ENCODE measurements at places on chromosomes 2 and 18.

- DNase-seq: no peak
These were observed 49.5 kb downstream of the ATIC start for GRCh38 chr2:215361211-215361875.

DNA sequence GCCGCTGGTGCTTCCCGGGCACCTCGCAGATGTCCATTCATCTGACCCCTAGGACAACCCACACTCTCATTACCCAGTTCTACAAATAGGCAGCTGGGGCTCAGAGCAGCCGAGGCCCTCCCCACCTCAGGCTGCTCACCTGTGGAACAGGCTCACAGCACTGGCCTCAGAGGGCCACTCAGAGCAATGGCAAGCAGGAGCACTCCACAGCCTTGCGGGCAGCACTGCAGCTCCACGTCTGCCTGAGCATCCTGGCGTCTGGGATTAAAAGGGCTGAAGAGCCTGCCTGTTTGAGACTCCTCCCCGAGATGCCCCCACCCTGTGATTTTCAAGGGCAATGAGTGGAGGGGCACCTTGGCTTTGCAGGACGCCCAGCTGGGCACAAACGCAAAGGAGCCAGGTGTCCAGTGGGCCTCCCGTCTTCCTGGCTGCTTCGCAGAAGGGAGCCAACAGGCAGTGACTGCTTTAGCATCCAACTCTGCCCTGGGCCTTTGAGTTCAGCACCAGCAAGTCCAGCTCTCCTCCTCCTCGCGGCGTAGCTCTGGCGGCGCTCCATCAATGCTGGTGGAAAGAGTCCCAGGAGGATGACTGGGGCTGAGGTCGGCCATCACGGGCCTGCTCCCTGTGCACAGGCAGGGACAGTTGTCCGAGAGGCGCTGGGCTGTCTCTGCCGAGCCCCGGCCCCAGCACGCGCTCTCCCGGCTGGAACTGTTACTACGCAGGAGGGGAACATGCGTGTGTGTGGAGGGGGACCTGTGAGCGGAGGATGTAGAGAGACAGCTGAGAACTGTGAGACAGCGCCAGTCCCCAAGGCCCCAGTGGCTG, 297.2 kb downstream of the NDUFA10 start:
- DNase-seq: no peak

DNA sequence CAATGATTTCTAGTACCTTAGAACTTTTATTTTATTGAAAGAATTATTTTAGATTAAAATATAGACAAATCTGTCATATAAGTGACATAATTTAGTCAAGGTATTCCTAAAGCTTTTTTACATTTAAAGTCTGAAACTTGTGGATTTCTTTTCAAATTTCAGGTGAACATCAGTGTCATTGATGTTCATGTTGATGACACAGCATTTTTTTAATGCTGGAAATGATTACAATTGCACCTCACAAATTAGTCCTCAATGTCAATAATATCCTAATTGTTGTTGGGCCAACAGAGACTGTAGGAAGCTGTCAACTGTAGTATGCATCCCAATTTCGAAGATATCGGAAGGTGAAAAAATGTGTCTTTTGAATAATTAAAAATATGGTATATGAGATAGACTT, 214.4 kb upstream of the ARL4C start:
- DNase-seq: no peak

- DNase-seq: no peak
These were observed 211.2 kb downstream of the TNS1 start for GRCh38 chr2:217791551-217791950.

GRCh38 chr18:57220930-57221483, 74.1 kb downstream of the BOD1L2 start:
- DNase-seq: no peak

DNA sequence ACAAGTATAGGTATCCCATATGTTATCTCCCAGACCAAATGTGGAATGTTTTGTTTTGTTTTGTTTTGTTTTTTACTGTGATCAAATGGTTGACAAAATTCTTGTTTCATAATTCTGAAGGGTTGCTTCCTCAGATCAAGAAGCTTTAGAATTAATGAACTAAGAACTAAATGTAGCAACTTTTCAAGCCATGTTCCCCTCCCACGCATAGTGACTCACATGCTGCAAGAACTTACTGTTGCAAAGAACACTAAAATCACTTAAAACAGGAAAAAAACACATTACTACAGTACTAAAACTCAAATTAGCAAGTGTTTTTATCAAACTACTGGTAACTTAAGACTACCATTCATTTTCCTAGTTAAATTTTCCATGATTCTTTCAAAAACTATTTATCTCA, 30.6 kb downstream of the HNRNPLL start:
- peak; percentile 12 for DNase-seq

GRCh38 chr2:32357318-32358110, 691 bp downstream of the BIRC6 start:
- peak; percentile 56 for DNase-seq

DNA sequence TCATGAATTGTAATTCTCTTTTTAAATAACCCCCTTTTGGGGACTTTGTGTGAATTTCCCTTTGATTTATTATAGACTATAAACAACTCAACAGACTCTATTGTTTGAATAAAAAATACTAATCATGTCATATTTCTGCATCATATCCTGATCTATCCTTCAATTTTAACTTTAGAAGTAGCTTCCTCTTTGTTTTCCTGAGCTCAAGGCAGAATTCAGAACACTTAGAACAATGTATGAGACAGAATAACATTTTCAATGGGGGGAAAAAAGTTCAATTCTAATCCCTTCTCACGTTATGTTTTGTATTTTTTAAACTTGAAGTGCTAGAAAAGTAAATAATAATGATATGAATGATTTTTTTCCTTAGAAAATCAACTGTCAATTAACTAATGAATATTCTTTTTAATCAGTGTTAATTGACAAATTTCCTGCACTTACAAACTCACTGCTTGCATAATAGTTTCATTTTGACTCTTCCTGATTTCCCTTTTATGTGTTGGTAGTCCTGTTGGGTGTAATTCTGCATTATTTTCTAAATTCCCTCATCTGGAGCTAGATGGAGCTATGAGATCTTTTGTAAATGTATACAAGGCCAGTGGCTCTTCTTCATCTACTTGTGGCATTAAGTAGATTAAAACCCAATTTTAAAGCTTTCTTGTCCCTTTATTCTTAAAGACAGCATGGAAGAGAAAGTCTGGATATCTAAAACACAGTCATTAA, 326.1 kb downstream of the PARD3B start:
- DNase-seq: peak; percentile 87

DNA sequence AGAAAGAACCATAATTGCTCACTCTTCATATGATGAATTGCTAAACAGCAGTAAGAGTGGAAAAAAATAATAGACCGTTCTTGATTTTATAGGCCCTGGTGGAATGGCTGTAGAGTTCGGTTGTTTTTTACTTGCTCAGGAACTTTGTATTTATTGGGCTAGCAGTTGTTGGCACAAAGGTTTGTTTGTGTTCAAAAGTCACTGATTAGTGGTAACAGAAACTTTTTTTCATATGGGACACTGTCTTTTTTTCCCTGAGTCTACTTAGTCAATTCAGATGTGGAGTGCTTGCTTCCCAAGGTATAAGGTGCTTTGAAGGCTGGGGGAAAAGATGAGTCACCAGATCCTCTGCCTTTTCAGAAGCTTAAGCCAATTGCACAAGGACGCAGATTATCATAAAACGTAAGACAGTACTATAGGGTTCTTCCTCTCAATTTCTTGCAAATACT, 25.8 kb downstream of the PHLPP1 start:
- peak; percentile 47 for DNase-seq

DNA sequence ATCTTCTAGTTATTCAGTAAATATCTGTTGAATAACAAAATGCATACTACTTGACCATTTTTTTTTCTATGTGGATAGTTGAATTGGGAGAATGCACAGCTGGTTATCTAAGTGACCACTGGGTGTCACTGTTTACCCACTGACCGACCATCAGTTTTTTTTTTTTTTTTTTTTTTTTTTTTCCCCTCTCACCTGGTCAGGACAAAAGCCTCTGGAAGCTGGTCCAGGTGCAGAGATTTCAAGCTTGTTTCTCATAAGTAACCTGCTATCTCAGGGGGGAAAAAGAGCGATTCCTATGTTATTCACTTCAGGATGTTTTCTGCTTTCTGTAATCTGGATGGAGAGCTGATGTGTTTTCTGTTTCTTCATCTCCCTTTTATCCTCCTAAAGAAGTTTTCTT, 256.0 kb downstream of the DCDC2C start:
- DNase-seq: peak; percentile 29

- no peak for DNase-seq
These were observed 159.2 kb downstream of the SOX11 start for GRCh38 chr2:5851410-5851809.

GRCh38 chr2:28952836-28953211, 28.3 kb upstream of the TOGARAM2 start:
- DNase-seq: peak; percentile 60

DNA sequence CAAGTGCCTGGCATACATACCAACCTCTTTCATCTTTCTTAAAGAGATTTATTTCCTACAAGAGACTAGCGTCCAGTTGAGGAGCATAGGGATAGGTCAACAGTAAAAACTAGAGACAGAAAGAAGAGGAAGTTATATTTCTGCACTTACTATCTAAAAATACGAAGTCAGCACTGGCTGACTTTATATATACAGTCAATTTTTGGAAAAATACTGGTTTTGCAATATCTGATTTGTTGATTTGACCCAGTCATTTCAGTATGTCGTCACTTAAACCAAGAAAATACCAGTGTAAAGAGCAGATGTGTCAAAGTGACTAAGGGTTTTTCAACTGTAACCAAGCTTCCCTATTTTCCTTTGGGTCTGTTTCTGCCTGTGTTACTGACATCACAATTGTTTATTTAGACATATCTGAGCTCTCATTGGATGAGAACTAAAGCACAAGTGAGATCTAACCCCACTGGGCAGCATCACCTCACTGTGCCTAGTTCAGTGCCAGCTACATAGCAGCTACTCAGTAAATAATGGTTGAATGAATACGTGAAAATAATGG, 23.0 kb downstream of the CYTIP start:
- DNase-seq: no peak

DNA sequence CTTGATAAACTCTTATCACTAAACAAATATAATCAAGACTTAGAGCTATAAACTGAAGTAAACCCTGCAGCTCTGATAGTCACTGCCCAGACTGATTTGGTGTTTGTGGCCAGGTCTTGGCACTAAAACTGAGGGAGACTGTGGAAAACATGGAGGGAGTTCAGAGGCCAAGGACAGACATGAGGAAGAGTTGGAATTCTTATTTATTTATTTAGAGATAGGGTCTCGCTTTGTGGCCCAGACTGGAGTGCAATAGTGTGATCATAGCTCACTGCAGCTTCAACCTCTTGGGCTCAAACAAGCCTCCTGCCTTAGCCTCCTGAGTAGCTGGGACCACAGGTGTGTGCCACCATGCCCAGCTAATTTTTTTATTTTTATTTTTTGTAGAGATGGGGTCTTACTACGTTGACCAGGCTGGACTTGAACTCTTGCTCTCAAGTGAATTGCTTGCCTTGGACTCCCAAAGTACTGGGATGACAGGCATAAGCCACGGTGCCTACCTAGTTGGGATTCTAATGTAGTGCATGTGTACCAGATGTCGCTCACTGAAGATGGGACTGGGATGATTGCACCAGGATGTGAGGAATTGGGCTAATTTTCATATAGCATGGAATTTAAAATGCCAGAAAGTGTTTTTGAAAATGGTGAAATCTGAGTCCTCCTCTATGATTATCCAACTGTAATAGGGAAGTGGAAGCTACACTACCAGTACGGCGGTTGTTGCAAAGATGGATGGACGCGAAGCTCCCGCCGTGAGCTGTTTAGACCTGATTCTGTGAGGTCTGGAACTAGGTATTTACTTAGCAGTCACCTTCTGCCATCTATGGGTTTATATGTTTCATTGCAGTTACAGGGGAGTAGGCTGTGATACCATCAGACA, 52.7 kb upstream of the CTLA4 start:
- peak; percentile 78 for DNase-seq
